WTC11 (cell line): ENCODE measurements at places on chromosomes 7 and 10.

DNA sequence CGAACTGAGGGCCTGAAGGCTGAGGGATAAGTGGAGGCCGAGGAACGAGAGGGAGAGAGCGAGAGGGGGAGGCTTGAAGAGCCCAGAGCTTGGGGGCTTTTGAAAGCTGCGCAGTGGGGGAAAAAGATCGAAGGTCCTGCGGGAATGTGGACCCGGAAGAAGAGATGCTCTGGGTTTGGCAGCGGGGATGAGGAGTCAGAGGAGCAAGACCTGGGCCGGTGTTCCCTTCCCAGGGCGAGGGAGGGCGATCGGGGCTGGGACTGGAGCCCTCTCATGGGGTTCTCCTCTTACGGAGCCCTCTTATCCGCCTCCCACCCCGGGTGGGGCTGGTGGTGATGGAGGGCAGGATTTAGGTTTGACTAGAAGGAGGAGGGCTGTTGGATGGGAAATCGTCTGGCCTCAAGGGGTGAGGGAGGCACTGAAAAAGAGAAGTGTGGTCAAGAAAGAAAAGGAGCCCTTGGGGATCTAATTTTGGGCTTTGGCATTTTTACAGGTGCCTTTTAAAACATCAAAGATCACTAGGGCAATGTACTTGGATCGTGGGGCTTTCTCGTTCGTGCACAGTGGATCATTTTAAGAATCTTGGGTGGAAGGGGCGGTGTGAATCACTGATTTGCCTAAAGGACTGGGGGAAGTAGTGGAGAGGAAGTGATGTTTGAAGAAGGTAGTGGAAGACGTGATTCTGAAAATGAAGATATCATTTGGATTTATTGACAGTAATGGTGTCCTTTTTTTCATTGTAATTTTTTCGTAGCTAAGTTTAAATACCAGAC lies 637 bp downstream of the SAMD8 start:
- peak; percentile 60 for DNase-seq

GRCh38 chr7:18610331-18610948 lies 114.9 kb downstream of the HDAC9 start:
- DNase-seq: peak; percentile 12

GRCh38 chr10:99506416-99506815 lies 26.3 kb upstream of the NKX2-3 start:
- DNase-seq: no peak

DNA sequence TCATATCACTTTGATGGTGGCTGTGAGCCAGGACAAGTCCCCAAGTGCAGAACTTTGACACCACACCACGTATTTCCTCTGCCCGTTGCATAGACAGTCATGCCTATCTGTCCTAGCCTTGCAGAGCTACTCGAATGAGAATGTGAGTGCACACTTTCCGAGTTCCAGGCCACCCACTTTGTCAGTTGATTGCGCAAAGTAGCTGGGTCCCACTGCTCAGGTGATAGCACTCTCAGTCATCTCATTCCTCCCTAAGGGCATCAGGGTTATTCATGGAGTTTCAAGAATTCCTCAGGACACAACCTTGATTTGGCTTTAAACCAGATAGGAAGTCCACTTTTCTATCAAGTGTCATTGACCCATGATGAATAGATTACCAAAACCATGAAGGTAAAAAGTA lies 19.3 kb downstream of the LSM5 start:
- DNase-seq: no peak

DNA sequence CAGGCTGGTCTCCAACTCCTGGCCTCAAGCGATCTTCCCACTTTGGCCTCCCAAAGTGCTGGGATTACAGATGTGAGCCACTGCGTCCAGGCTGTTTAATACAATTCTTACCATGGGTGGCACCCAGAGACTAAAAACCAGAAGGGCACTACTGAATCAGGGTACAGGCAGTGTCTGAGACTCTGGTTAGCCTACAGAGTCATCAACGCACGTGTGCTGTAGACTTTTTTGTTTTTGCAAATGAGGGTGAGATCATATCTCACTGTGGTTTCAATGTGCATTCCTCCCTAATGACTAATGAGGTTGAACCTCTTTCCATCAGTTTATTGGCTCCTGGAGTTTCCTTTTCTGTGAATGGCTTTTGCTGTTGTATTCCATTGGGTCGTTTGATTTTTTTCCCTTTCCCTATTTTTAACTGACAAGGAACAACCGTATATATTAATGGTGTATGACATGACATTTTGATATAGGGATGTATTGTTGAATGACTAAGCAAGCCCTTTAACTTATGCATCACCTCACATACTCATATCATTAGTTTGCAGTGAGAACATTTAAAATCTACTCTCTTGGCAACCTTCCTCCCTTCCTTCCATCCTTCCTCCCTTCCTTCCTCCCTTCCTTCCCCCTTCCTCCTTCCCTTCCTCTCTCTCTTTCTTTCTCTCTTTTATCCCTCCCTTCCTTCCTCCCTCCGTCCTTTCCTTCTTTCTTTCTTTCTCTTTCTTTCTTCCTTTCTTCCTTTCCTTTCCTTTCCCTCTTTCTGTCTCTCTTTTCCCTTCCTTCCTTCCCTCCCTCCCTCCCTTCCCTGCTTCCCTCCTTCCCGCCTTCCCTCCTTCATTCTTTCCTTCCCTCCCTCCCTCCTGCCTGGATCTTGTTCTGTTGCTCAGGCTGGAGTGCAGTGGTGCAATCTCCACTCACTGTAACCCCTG lies 9.3 kb upstream of the TMEM270 start:
- DNase-seq: no peak

DNA sequence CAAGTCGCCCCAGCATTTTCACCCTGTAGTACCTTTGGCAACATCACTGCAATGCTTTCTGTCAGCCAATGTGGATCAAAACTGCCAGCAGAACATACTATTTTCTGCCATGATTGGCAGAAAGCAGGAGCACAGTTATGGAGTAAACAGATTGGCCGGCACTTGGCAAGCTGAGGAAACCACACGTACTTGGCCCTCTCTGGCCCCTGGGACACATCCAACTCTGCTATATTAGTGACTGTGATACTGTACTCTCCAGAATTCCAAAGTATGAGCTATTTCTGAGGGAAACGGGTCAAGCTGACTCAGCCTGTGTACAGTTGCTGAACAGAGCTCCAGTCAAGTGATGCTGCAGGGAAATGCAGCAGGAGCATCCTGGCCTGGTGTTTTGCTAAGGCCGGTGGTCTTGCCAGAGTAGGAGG lies 39.8 kb upstream of the LANCL2 start:
- no peak for DNase-seq

DNA sequence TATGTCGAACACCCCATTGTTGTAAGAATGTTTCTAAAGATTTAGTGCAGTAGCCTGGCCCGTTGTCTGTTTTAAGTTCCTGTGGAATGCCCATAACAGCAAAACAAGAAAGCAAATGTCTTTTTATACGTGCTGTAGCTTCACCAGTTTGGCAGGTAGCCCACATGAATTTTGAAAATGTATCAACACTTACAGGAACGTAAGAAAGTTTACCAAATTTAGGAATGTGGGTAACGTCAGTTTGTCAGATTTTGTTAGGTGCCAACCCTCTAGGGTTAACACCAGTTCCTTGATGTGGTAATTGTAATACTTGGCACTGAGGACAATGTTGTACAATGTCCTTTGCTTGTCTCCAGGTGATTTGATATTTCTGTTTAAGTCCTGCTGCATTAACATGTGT lies 3.2 kb upstream of the GIMAP4 start:
- no peak for DNase-seq

DNA sequence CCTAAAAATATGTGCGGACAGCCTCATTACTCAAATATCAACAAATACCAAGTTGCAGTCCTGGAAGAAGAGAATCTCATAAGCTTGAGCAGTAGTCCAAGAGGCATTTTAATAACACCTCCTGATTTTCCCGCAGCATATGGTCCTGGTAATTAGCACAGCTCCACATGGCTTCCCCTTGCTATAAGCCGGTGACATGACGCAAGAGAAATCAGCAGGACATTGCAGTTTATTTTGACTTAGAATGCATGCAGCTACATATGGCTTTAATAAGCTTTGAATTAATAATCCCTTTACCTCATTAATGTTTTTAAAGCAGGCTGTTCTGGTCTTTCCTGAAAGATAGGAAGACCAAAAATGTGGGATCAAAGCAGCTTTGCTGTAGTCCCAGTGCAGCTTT lies 137.6 kb downstream of the RAMP3 start:
- DNase-seq: no peak

DNA sequence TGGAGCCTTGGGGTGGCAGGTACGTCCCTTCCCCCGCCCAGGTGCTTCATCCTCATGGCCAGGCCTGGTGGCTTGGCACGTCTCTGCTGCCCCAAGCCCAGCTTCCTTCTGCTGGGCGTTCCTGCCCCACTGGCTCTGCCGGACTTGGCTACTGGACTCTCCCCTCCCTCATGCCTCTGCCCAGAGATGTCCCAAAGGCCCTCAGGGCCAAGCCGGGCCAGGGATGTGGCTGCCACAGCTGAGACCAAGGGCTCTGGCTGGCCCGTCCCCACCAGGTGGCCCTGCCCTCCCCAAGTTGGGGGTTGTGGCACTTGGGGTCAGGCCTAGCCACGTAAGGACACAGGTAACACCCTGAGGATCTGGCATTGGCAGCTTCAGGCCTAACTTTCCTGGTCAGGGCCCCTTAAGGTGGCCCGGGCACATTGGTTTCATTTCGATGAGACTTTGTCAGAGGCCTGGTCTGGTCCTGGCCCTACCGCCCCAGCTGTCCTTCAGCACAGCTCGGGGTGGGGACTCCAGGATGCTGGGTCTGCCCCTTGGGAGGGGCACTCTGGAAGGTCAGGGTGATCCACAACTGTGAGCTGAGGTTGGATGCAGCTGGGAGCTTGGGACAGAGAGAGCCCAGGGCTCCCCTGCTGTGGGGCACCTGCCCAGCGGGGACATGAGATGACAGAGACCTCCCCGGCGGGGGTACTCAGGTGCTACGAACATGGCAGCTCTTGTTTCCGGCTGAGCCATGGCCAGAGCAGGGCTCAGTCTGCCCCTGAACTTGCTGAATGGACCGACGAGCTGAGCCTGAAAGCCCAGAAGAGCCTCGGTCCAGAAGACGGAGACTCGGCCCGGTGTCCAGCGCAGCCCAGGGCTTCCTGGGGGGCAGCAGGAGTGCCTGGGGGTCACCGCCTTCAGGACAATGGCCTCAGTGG lies 2.9 kb downstream of the BHLHA15 start:
- DNase-seq: peak; percentile 7

DNA sequence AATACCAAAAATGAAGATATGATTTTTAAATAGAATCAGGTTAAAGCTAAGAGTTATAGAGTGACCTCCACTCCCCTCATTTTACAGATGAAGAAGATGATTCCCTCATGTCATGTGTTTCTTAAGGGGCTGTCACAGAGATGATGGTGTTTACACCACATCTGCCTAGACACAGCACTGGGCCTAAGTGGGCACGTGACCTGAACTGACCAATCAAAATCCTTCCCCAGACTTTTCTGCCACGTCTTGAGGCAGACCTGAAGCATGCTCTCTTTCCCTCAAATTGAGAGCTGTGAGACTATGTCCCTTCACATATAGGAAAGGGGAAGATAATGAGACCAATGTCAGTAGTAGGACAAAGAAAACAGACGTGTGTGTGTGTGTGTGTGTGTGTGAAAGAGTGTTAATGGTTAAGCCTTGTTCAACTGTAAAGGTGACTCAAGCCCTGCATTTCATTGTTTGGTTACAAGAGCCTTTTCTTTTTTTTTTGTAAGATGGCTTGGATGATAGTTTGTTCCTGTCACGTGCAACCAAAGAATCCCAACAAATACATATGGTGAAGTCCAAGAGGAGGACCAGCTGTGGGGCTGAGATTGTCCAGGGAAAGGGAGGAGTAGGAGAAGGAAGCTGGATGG lies 172.8 kb upstream of the AOAH start:
- DNase-seq: no peak

- DNase-seq: no peak
These were observed 37.3 kb downstream of the ZNF777 start for GRCh38 chr7:149423449-149424110.

DNA sequence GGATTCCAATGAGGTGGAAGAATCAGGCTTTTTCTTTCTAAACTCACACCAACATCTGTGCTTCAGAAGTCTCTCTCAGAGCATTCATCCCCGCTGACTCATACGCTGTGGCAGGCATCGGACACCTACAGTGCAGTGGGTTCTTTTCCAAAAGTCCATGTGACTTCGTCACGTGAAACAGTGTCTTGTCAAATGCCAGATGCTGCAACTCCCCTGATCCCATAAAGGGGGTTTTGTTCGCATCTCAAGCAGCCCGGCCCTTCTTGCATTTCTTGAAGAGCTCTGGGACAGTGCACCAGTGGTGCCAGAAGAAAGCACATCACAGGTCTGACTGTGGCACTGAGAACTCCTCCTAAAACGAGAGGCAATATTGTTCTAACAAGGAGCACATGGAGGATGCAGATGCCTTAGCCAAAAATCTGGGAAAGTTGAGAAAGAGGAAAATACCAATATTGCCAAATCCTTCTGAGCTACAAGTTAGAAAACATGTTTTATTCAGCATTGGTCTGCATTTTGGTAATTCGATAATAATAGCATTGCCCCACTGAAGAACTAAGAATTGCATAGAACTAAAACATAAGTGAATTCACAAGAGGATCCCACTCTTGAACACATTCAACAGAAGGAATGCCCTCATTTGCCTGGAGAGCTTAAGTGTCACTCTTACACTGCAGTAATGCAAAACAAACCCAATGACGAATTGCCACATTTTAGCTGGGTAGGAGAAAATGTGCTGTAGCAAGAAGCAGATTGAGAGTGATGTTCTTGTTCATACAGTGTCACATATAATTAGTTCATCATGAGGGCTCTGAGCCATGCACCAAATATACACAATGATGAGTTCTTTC lies 204.4 kb downstream of the CXCL12 start:
- no peak for DNase-seq

DNA sequence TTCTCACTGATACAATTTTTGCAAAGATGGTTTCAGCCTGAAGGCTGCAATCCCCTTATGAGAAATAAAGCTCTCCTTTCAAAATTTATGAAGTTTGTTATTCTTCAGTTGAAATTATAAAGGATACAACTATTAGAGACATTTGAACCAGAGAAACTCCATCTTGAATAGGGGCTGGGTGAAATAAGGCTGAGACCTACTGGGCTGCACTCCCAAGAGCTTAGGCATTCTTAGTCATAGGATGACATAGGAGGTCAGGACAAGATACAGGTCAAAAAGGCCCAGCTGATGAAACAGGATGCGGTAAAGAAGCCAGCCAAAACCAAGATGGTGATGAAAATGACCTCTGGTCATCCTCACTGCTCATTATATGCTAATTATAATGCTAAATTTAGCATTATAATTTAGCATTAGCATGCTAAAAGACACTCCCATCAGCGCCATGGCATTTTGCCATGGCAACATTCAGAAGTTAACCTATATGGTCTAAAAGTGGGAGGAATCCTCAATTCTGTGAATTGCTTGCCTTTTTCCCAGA lies 22.4 kb upstream of the IFIT1B start:
- DNase-seq: no peak

- no peak for DNase-seq
These were observed 32.3 kb downstream of the CARD11 start for GRCh38 chr7:3011211-3011852.

DNA sequence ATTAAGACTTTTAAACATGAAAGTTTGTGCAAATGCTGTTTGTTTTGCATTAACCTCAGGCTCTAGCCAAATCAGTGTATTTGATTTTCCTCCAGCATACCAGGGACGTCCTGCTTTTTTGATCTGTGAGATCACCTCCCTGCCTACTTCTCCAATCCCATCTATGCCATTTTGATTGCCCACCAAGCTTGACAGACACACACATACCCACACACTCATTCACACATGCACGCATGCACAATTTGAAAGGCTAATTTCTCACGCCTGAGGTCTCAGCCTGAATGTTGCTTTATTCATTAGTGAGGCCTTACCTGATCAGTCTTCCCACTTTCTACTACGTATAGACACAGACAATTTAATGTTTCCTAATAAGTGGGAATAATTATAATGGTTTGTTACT lies 53.5 kb downstream of the CDK13 start:
- DNase-seq: no peak
